Thoracic aorta (tissue), 2 donors: ENCODE measurements at places on chromosomes 5 and 9. TPM values are rescaled to one million over a fixed set of nuclear protein-coding genes. Genes with fewer than 3 reads are reported as not detected.

Gene PTGDS
- 66.1 TPM for total RNA-seq

Gene IL5
- not detected for total RNA-seq

Gene SLC36A3
- total RNA-seq = not detected

Gene TYRP1
- 1.8 TPM for total RNA-seq

DNA sequence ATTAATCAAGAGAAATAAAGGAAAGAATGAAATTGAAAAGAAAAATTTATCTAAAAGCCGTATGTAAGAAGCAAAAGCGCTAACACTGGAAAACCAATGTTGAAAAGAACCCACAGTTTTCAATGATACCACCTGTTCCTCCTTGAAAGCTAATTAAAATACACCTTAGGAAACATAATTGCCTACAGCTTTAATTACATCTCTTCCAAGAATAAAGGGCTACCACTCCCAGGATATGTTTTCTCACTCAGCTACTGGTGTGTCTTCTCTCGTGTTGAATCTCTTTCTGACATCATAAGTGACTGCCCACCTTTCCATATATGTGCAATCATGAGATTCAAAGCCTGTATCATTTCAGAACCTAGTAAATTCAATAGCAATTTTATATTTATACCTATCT lies 880.6 kb upstream of the DMAC1 start:
- H3K27ac ChIP-seq = no peak overlapping the region
- H3K36me3 ChIP-seq = no peaks in the 10 kb centered on the region
- H3K4me1 ChIP-seq = peaks cover 31% of the 10 kb centered on the region
- H3K27me3 ChIP-seq = no peaks in the 10 kb centered on the region
- no peak for DNase-seq

GRCh38 chr9:16521868-16522411 lies 348.5 kb downstream of the BNC2 start:
- peak overlapping the region; percentile 13 for H3K4me3 ChIP-seq
- no peak for DNase-seq
- peaks cover 41% of the 10 kb centered on the region for H3K4me1 ChIP-seq
- H3K36me3 ChIP-seq = no peaks in the 10 kb centered on the region

DNA sequence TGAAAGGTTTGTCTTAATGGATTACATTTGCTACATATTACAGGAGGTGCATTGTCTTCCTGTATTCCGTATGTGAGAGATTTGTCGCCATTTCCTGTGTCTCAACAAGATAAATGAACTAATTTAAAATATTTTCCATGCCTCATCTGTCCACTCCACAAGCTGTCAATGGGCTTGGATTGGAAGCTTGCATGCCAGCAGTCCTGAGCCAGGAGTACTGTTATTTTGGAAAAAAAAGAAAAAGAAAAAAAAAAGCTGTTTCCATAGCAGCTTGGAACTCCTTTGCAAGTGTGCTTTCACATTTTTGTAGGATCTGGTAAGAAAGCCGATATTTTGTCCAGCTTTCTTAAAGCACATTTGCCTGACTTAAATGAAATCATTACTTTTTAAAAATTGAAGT lies 330.8 kb downstream of the KDM4C start:
- no peak overlapping the region for H3K4me3 ChIP-seq
- no peak overlapping the region for H3K27ac ChIP-seq
- peaks cover 7% of the 10 kb centered on the region for H3K4me1 ChIP-seq
- no peaks in the 10 kb centered on the region for H3K27me3 ChIP-seq

- peak overlapping the region; percentile 80 for H3K27ac ChIP-seq
- H3K4me3 ChIP-seq = no peak overlapping the region
- H3K27me3 ChIP-seq = no peaks in the 10 kb centered on the region
- DNase-seq = no peak
- peaks cover 71% of the 10 kb centered on the region for H3K4me1 ChIP-seq
Measured at GRCh38 chr9:4857163-4857810, 64.5 kb downstream of the RCL1 start.

GRCh38 chr9:114503522-114504340 lies 1.5 kb downstream of the WHRN start:
- H3K27me3 ChIP-seq = no peaks in the 10 kb centered on the region
- peak overlapping the region; percentile 75 for H3K4me3 ChIP-seq
- no peak overlapping the region for H3K27ac ChIP-seq
- no peak for DNase-seq

- H3K27ac ChIP-seq = no peak overlapping the region
- no peak overlapping the region for H3K4me3 ChIP-seq
- H3K27me3 ChIP-seq = no peaks in the 10 kb centered on the region
- H3K36me3 ChIP-seq = no peaks in the 10 kb centered on the region
- no peak for DNase-seq
Measured at GRCh38 chr5:17878541-17878940, 244.3 kb downstream of the TAF11L14 start.

GRCh38 chr9:110337727-110338126 lies at the start of gene TXNDC8:
Gene TXNDC8, minus strand, starts transcription at chr9:110337863.
- no peak within 1 kb of the TSS for H3K27ac ChIP-seq
- no peaks in the 10 kb centered on the region for H3K27me3 ChIP-seq
- no peak within 1 kb of the TSS for H3K4me3 ChIP-seq
- no peak for DNase-seq

- no peak overlapping the region for H3K4me3 ChIP-seq
- H3K27me3 ChIP-seq = no peaks in the 10 kb centered on the region
- H3K27ac ChIP-seq = no peak overlapping the region
Measured at GRCh38 chr9:121963528-121963995, 129.5 kb downstream of the TTLL11 start.

DNA sequence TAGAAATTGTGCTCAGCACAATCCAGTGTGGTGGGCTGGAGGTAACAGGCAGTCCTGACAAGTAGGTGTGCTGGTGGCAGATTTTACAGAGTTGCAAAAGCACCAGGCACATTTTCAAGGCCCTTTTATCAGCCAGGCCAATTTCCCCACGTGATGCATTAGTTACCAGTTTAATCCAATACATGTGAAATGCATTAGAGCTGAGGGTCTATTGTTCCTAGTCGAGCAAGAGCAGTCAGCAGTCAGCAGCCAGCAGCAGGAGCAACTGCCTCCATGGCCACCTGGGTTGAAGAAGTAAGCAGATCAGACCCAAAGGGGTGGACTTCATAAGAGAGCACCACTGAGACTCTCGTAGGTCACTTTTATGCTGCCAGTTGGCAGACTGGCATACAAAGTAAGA lies 76.7 kb downstream of the EPB41L4A start:
- DNase-seq = no peak
- H3K27me3 ChIP-seq = no peaks in the 10 kb centered on the region
- H3K4me3 ChIP-seq = no peak overlapping the region
- no peaks in the 10 kb centered on the region for H3K36me3 ChIP-seq

GRCh38 chr5:90119531-90119971 lies 290.0 kb downstream of the CETN3 start:
- H3K27ac ChIP-seq = no peak overlapping the region
- H3K36me3 ChIP-seq = no peaks in the 10 kb centered on the region
- DNase-seq = no peak
- no peaks in the 10 kb centered on the region for H3K27me3 ChIP-seq
- H3K4me3 ChIP-seq = no peak overlapping the region

DNA sequence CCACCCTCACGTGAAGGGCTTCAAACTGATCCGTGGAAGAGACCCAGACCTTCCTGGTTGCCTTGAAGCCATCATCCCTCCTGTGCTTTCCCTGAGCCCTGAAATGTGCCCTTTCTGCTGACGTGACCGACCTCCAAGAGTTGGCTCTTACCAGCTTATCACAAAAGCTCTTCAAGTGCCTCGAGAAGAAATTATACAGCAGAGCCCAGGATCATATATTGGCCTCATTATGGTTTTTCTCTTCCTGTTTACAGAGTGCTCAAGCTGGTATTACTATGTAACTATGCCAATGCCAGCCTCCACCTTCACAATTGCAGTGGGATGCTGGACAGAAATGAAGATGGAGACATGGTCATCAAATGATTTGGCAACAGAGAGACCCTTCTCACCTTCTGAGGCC lies 66.0 kb downstream of the AOPEP start:
- no peaks in the 10 kb centered on the region for H3K27me3 ChIP-seq
- H3K27ac ChIP-seq = peak overlapping the region; percentile 80
- no peaks in the 10 kb centered on the region for H3K36me3 ChIP-seq
- DNase-seq = no peak
- no peak overlapping the region for H3K4me3 ChIP-seq
- H3K4me1 ChIP-seq = peaks cover 53% of the 10 kb centered on the region

DNA sequence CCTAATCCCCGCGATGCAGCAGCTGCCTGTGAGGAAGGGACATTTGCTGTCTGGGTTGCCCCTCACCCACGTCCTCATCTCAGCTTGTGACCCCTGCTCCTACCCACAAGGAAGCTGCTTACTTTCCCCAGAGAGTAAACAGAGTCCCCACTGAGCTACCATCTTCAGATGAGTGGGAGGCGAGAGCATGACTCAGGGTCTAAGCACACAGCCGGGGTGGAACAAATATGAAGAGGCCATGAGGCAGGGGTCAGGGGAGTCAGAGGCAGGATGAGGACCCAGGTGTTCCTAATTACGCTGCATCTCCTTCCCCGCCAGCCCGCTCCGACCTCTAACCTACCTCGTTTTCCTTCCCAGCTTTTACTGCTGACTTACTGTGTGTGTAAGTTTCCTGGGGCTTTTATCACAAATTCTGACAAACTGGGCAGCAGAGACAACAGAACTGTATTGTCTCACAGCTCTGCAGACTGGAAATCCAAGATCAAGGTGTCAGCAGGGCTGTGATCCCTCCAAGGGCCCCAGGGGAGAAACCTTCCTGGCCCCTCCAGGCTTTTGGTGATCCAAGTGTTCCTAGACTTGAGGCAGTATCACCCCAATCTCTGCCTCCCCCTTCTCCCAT lies 94.0 kb upstream of the DNAH5 start:
- no peaks in the 10 kb centered on the region for H3K27me3 ChIP-seq
- no peak for DNase-seq
- no peak overlapping the region for H3K4me3 ChIP-seq
- no peak overlapping the region for H3K27ac ChIP-seq
- H3K4me1 ChIP-seq = peaks cover 23% of the 10 kb centered on the region

- no peaks in the 10 kb centered on the region for H3K27me3 ChIP-seq
- peak overlapping the region; percentile 99 for H3K27ac ChIP-seq
- no peak for DNase-seq
- no peaks in the 10 kb centered on the region for H3K36me3 ChIP-seq
- peaks cover 92% of the 10 kb centered on the region for H3K4me1 ChIP-seq
Measured at GRCh38 chr9:35907711-35908503, 1.4 kb upstream of the SPAAR start.

- H3K4me1 ChIP-seq = no peaks in the 10 kb centered on the region
- no peaks in the 10 kb centered on the region for H3K27me3 ChIP-seq
- H3K4me3 ChIP-seq = no peak overlapping the region
- H3K27ac ChIP-seq = no peak overlapping the region
- no peak for DNase-seq
Measured at GRCh38 chr5:40437452-40437861, 242.3 kb upstream of the PTGER4 start.

DNA sequence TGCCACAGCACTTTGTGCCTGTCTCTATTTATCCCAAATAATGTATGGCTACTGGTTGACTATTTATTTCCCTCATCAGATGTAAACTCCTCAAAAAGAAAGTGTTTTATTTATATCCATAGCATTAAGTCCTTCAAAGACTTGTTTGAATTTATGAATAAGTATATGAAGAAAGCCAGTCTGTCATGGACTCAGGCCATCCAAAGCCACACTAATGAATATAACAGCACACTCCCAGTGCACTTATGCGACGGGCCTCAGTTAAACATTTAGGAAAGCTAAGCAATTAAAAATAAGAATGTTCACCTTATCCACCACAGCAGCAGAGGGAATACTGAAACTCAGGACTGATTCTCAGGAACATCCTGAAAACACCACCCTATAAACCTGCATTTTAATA lies 77.5 kb downstream of the DENND1A start:
- H3K4me1 ChIP-seq = no peaks in the 10 kb centered on the region
- DNase-seq = no peak
- H3K27ac ChIP-seq = no peak overlapping the region
- H3K36me3 ChIP-seq = peaks cover 3% of the 10 kb centered on the region

DNA sequence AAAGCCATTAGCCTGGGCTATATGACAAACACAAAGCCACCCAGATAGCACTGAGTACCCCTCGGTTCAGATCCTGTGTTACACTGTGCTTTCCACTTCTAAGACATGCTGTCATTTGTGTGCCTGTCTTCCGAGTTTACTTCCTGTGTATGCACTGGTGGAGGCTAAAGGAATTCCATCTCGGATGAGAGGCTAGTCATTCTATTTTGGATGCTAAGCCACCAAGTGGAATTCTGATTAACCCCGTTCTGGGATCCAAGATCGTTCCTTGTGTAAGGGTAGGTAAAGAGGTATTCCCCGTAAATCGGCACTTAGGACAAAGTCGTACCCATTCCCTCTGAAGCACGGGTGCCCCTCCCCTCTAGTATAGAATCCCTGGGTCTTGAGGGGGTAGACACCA lies 8.7 kb downstream of the PROP1 start:
- no peaks in the 10 kb centered on the region for H3K27me3 ChIP-seq
- no peak overlapping the region for H3K27ac ChIP-seq
- no peak for DNase-seq
- H3K4me1 ChIP-seq = no peaks in the 10 kb centered on the region

DNA sequence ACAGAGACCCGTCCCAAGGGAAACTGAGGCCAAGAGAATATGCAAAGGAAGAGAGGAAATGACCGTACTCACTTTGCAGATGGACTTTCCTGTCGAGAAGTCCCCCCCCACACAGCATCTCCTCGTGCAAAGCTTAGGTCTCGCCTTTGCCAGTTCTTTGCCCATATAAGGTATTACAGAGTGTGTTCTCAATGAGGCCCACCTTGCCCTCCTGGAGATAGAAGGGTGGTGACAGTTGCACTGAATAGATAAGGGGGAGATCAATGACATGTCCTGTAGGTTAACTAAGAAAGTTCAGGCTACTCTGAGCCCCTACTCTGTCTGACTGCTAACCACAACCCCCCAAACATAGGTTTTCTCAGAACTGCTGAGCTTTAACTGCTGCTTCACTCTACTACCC lies 68.2 kb upstream of the SPTLC1 start:
- no peak overlapping the region for H3K27ac ChIP-seq
- no peaks in the 10 kb centered on the region for H3K36me3 ChIP-seq
- DNase-seq = no peak
- H3K4me1 ChIP-seq = no peaks in the 10 kb centered on the region
- H3K4me3 ChIP-seq = no peak overlapping the region

DNA sequence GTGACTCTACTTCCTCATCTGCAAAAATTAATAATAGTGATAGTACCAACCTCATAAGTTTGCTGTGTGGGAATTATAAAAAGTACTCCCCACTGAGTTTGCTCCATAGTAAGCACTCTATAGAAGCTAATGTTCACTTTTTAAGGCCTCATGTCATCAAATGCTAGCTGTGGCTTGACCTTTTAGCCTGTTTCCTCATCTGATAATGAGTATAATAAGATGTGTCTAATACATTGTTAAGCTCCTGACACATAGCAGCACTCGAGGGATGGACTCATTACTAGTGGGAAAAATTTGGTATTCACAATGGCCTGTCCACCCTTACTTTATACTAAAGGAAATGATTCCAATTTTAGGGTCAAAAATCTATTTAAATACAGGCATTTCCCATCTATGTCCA lies 26.1 kb upstream of the CAST start:
- H3K4me3 ChIP-seq = no peak overlapping the region
- no peak for DNase-seq
- H3K27me3 ChIP-seq = no peaks in the 10 kb centered on the region
- no peaks in the 10 kb centered on the region for H3K4me1 ChIP-seq
- H3K27ac ChIP-seq = no peak overlapping the region

GRCh38 chr9:124697326-124698200 lies 73.5 kb downstream of the NR6A1 start:
- no peaks in the 10 kb centered on the region for H3K36me3 ChIP-seq
- no peak overlapping the region for H3K27ac ChIP-seq
- no peak for DNase-seq
- no peaks in the 10 kb centered on the region for H3K4me1 ChIP-seq

- H3K4me1 ChIP-seq = no peaks in the 10 kb centered on the region
- H3K27ac ChIP-seq = no peak overlapping the region
- H3K36me3 ChIP-seq = no peaks in the 10 kb centered on the region
- H3K27me3 ChIP-seq = no peaks in the 10 kb centered on the region
Measured at GRCh38 chr9:22308177-22308576, 138.4 kb upstream of the DMRTA1 start.
